Urothelium cell line (cell line): ENCODE measurements at places on chromosomes 6 and 20.
A peak's percentile ranks its signal among the peaks of the same experiment; 100 is the strongest.

DNA sequence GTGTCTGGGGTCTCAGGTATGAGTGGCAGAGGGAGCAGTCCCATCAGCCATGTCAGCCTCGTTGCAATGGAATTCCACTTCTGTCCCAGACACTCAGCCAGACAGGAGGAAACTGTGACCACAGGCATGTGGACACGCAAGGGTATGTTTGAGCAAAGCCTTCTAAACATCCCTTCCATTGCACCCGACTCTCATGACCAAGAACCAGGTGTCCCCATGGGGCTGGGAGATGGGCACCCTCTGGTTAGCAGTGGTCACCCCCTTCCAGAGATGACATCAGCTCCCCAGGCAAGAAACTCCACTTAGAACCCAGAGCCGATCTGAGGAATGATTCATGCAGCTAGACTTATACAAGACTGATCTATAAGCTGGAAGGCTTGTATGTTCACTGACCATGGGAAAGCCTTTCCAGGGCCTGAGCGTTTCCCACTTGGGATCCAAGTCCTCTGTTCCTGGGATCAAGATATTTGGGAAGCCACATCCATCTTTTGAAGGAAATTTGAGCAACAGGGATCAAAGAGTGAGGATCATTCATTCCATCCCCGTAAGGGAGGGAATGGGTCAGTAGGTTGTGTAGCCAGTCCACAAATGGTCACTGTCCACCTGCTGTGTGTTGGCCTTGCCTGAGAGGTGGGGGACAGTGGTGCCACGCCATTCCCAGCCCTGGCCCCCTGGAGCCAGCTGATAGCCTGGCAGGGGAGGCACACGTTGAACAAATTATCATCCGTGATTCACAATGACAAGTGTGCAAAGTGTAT is 3.9 kb upstream of the MRGBP start:
- peak; percentile 58 for DNase-seq

DNA sequence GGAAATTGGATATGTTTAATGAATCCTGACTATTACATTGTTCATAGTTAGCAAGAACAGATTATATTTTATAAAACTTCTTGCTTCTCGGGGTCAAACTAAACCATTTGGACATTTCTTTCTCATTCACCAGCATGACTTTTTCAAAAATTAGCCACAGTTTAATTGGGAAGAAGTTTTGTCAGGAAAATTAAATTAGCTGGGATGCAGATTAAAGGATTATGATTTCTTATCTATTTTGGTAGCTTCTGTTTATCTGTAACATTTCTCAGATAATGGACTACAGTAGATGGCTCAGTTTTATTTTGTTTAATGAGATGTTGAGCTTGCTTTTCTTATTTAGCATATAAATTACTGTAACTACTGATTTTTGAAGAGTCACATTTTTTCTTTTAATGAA is 26.4 kb upstream of the TMX4 start:
- DNase-seq: no peak

DNA sequence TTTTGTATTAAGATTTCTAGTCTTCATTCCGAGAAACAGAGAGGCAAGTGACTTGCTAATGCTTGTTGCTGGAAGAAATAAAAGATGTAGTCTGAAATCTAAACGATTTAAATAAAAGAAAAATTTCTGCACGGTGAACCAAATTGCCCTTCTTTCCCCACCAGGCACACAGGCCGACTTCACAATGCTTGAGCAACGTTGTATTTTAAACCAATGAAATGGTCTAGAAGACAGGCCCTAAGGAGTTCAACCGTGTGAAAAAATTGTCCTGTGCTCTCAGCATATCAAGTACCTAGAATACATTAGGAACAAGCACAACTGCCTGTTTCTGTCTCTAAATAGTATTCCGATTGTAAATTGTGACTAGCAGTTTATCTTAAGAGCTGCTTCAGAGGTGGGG is 308.8 kb upstream of the SOX4 start:
- no peak for DNase-seq

DNA sequence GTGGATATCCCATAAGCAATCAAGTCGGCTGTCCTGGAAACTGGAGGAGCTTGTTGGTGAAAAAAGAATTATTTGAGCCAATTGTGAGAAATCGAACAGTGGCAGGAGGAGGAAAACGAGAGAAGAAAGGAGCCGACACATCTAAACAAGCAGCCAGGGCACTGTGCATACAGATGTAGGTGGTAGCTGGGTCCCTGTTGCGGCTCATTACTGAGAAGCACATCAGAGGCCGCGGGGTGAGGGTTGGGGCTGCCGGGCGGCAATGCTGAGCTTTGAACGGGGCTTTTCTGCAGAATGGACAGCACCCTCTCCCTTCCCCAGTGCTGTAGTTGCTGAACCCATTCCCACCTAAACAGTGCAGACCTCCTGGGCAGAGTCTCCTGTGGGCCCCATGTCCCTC is 4.1 kb upstream of the LEMD2 start:
- DNase-seq: no peak

- no peak for DNase-seq
Measured at GRCh38 chr6:20719980-20720379, 185.7 kb downstream of the CDKAL1 start.

GRCh38 chr20:48196001-48196400 is 410.7 kb upstream of the SULF2 start:
- DNase-seq: no peak

GRCh38 chr20:38290829-38291814 is 12.8 kb upstream of the BPI start:
- peak; percentile 79 for DNase-seq

DNA sequence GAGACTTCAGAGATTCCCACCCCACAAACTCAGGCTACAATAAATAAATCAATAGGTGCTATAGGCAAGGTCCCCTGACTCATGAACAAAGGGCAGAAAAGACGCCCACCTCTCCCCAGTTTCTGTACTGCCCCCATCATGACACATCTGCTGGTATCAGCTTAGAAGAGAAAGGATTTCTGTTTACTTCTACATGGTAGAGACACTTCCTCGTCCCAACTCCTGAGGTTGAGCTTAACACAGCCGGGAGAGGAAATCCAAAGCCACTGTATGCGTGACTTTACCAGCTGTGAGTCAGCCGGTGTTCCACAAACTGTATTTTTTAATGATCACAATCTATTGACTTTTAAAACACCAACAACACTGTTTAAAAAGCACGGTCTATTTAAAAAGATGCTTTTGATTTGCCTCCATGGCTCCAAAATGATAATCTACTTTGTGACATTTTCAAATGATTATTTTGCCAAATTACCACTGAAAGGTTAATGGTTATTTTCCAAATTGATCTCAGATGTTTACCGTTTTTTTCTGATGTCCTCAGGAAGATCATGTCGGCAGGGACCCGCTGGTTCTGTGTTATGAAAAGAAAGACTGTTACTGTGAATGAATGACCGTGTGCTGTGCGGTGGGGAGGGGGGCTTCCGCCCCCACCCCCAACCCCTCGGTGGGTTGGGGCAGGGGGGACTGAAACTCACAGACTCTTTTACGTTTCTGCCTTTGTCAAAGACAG is 72.5 kb downstream of the ATP9A start:
- DNase-seq: no peak

- no peak for DNase-seq
Measured at GRCh38 chr6:112233847-112234246, 20.5 kb downstream of the LAMA4 start.

DNA sequence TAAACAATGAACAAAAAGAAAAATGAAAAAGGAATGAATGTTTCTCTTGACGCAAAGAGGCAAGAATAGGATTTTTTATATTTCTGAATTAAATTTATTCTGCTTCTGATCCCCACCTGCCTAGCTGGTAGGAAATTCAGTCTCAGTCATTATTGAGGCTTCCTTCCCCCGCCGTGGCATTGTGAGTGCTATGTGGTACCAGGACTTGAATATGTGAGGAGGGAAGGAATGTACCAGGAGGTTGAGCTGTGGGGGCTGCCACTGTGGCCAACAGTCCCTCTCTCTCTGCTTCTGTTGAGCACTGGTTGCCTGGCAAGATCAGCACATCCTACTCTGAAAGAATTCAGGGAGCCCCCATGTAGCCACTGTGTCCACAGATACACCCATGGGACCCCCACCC is 368.1 kb upstream of the JARID2 start:
- no peak for DNase-seq
